Activated naive CD8-positive, alpha-beta T cell treated with anti-CD3 and anti-CD28 coated beads for 36 hours (primary cell): ENCODE measurements at places on chromosomes 7 and 10. TPM values are rescaled to one million over a fixed set of nuclear protein-coding genes. Genes with fewer than 3 reads are reported as not detected.

GRCh38 chr10:69955897-69956740, 96.5 kb upstream of the MACROH2A2 start:
- no peak for DNase-seq

GRCh38 chr7:1169409-1170368, 9.7 kb upstream of the ZFAND2A start:
- peak; percentile 96 for DNase-seq

Gene ASIC3
- 2.7 TPM for total RNA-seq

DNA sequence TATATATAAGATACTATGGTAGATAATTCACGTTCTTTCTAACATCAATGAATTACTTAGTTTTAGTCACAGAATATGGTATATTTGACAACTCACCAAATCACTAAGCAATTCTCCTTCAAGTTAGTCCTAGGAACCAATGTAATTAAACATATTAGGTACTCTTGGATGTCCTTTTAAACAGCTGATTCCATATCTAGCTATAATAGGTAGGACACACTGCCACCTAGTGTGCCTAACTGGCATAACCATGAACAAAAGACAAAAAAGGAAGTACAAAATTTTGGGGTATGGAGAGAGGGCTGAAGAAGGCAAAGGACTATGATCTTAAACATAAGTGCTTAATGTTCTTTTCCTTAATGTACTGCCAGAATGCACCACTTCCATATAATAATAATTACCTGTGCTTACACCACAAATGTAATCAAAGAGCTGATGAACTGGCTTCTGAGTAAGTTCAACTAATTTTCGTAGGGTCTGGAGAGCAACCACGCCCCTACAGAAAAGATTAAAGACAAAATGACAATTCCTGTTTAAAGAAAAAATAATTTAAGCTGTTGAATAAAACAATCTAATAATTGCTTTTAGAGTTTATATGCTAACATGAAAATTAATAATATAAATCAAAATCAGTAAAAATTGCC, 28.7 kb downstream of the PNPLA8 start:
- peak; percentile 18 for DNase-seq

Gene SLC13A1
- not detected for total RNA-seq

Gene CNPY1
- total RNA-seq = not detected

GRCh38 chr7:9488555-9488954, 1055.1 kb downstream of the NXPH1 start:
- DNase-seq = no peak

DNA sequence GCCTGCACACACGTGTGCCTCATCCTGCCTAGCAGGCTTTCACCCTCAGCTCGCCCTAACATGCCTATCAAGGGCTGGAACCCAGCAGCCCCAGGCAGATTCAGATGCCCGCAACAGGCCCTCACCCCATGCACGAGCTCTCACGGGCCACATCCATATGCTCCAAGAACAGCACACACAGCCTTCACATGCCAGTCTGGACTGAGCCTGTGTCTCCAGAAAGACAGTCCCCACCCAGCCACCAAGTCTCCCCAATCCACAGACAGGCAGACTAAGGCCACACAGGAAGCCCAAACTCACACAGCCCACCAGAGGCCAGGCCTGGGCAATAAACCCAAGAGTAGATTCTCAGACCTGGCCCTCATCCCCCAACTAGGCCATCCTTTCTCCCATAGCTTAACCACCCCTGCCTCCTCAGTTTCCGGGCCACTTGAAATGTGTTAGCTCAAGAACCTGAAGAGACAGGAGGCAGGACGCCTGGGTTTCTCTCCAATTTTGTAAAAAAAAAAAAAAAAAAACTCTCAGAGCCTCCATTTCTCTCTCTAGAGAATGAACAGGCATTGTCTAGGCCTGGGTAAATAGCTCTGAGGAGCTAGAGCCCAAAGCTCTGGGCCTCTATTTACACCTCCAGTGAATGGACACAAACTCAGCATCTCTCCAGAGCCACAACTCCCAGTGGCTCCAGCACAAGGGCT, 6.8 kb downstream of the LDB1 start:
- DNase-seq = peak; percentile 10

GRCh38 chr7:108623220-108623619, 53.5 kb downstream of the DNAJB9 start:
- no peak for DNase-seq

DNA sequence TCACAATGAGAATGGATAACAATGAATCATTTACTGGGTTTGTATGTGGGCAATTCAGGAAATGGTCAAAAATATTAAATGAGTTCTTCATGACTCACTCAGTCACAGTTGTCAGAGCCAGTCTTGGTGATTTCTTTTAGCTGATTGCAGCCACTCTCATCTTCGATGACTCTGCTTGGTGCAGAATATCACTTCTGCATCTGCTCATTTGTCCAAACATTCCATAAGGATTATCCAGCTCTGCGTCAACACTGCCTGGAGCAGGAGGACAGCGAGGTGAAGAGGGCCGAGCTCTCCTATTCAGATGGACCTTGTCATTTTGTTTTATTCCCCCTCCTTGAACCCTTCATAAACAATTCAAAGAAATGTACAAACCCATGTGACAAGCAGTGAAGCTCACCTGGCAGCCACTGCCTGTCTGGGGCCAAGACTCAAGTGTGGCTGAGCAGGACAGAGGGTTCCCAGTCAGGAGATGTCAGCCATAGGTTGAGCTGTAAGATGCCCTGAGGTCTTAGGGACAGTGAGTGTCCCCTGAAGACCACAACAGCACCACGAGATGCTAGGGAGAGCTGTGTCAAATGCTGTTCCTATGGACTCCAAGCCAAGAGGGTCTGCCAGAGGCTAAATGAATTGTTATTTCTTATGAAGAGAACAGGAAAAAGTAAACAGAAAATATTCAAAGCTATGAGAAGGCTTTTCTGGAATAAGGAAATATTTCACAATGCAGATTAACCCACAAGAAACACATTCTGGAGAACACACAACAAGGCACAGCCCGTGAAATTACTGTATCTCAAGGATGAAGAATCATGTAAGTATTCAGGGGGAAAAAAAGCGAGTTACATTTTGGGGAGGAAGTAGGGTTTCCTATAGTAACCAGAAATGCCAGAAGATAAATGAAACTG, 33.1 kb upstream of the EGFR start:
- no peak for DNase-seq
